ENCODE measurements at places on chromosomes 1 and 21. TPM values are rescaled to one million over a fixed set of nuclear protein-coding genes. Genes with fewer than 3 reads are reported as not detected.

GRCh38 chr1:105874621-105875020, 1181.9 kb upstream of the PRMT6 start:
- H3K4me3 ChIP-seq: no peak overlapping the region
- H3K27me3 ChIP-seq: no peaks in the 10 kb centered on the region
- no peaks in the 10 kb centered on the region for H3K36me3 ChIP-seq
- DNase-seq: no peak

DNA sequence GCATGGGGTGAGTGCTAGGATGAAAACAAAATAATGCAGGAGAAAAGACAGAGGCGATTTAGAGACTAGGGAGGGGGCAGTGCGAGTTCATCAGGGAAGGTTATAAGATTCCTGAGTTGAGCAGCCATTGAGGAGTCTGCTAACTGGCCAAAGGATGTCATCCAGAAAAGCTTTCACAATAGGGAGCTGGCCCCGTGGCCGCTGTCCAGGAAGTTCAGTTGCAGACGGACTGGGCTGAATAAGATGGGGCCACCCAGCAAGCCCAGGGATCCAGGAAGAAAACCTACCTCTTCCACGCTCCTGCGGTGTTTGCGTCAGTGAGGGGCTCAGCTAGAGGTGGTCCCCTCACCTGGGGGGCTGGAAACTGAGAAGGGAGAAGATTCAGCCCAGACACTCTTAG, 4.0 kb upstream of the PKP1 start:
- peaks cover 39% of the 10 kb centered on the region for H3K27me3 ChIP-seq
- H3K36me3 ChIP-seq: no peaks in the 10 kb centered on the region
- H3K4me3 ChIP-seq: no peak overlapping the region
- DNase-seq: no peak

DNA sequence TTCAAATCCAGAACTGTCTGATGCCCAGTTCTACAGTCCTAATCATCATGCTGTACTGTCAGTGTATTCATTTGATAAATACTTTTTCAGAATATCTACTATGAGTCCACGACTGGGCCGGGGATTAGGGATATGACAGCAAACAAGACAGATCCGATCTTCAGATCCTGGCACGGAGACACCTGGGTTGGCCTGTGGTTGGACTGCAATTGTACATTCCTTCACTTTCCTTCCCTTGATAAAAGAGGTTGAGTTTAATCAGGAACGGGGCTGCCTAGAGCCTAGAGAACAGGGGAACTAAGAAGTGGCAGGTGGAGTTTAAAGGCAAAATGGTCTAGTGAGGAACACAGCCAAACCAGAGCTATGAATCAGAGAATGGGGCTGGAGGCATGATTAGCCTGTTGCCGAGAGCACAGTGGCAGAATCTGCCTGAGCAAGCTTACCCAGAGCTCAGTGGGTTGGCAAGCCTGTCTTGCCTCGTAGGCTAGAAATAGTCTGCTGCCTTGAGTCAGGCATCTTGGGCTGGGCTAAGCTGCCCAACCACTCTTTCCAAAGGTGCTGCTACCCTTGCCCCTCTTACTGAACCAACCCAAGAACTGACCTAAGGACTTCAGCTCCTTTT, 38.1 kb upstream of the PTCH2 start:
- H3K27me3 ChIP-seq: no peaks in the 10 kb centered on the region
- H3K4me3 ChIP-seq: no peak overlapping the region
- peaks cover 27% of the 10 kb centered on the region for H3K36me3 ChIP-seq
- no peaks in the 10 kb centered on the region for H3K4me1 ChIP-seq

GRCh38 chr1:214665606-214666110, 62.7 kb downstream of the CENPF start:
- no peak for DNase-seq
- no peaks in the 10 kb centered on the region for H3K4me1 ChIP-seq
- no peak overlapping the region for H3K27ac ChIP-seq

CEP85 gene
- total RNA-seq: 46.9 TPM

CENPF gene
- total RNA-seq: 173 TPM
